ENCODE measurements at places on chromosomes 5 and 9.

DNA sequence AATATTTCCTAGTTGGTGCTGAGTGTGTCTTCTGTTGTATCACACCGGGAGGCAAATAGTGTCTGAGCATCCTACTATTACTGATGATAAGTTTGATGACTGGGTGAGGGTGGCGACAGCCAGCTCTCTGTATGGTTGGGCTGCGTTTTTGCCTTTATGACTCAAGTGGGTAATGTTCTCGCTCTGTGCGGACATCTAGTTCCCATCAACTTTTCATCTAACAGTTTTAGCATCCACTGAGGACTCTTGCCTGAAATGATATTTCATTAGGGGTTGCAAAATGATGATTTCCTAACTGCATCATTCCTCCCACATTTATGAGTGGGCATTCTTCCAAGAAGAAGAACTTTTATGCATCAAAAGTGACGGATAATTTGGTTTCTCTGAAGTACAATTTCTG, 26.5 kb downstream of the HMCN2 start:
- DNase-seq, result no peak

GRCh38 chr5:127077366-127077765, 4.1 kb upstream of the C5orf63 start:
- DNase-seq, result no peak

- DNase-seq, result no peak
Observed at GRCh38 chr5:90472783-90473395, 1.7 kb downstream of the MBLAC2 start.

- no peak for DNase-seq
Observed at GRCh38 chr5:59786334-59786805, 107.2 kb downstream of the PDE4D start.

DNA sequence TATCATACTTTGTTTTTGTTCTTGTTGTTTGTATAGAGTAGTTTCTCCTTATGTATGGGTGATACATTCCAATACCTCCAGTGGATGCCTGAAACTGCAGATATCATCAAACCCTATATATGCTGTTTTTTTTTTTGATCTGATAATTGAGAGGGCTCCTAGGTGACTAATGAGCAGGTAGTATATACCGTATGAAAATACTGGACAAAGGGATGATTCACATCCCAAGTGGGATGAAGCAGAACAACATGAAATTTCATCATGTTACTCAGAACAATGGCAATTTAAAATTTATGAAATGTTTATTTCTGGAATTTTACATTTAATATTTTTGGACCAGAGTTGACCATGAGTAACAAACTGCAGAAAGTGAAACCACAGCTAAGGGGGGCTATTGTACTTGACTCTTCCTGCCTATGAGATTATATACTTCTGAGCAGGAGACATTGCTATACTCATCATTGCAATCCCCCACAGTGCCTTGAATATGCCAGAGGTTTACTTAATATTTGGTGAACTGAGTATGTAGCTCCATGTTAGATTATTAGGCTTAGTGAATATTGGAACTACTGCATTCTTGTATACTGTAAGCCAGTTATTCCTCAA, 258.7 kb upstream of the FBXL7 start:
- no peak for DNase-seq

DNA sequence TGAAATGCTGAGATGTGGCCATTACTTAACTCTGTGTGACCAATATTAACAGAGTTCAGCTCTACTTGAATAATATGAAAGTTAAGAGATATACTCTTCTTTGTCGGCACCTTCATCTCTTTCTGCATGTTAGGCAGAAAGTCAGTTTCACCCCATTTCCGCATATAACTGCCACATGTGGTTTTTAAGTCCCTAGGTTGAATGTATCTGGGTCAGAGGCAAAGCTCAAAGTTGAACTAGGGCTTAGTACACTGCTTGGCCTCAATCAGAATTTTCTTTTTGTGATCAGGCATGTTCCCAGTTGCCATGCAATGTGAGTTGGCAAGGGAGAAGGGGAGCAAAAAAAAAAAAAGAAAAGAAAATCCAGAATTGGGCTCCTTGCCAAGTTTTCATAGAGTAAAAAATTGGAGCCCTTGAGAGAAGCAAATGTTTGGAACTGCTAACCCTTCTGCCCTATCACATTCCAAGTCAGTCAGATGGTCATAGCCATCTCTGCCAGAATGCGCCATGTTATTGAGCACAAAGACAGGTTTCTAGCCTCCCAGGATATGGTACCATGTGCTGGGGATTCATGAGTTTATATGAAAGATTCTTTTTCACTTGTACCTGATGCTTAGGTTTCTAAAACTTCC, 251.2 kb upstream of the RORB start:
- no peak for DNase-seq

- DNase-seq, result no peak
Observed at GRCh38 chr5:71771191-71771590, 52.1 kb downstream of the CARTPT start.

- no peak for DNase-seq
Observed at GRCh38 chr5:87300744-87301143, 33.1 kb downstream of the RASA1 start.

GRCh38 chr5:79535477-79536192, 21.7 kb upstream of the HOMER1 start:
- no peak for DNase-seq

DNA sequence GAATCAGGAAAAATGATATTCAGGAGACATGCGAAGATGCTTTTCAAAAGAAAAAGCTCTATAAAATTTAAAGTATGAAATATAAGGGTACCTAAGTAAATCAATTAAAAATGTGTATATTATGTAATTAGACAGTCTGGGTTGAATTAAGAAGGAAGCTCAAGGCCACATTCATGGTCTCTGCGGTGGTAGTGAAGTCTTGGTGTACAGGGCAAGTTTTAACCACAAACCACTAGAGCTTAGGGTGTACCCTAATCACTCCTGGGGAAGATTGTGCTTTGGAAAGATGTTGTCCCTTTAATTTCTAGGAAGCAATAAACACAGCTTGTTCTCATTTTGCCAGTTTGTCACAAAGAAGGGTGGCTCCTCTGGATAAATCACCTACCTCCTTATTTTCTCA, 287.2 kb upstream of the ZNF608 start:
- no peak for DNase-seq

DNA sequence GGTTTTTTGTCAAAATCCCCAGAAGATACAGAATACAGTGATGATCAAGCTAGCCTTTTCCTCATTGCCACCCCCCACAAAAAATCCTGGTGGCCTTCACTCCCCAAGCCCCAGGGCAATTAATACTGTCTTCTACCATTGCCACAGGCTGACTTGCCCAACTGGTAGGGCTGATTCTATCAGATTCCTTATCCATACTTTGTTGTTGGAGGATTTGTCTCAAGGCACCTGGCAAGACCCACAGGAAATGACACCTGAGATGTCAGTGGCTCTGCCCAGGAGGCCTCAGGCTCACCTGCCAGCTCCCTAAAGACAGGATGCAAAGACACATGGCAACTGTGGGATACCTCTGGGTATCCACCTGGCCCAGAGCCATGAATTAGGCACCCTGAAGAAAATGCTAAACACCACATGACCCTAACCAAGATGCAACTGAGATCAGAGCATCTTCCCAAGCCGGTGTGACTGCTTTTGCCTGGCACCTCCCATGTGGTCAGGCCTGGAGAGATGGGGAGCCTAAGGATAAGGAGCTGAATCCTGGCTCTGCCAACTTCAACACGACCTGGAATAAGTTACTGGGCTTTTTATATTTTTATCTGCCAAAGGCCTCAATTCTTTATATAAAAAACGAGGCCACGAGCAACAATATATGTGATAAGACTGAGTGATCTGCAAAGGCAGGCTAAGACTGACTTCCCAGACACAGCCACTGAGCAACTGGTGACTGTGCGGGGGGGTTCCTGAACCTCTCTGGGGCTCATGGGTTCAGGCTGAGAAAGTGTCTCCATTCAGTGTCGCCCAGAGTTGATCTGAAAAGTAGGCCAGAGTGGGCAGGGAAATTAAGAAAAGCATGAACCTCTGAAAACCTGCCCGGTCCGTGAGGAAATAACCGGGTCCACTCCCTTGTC, 944 bp downstream of the ATOX1 start:
- DNase-seq, result no peak

- DNase-seq, result no peak
Observed at GRCh38 chr9:89542401-89543021, 44.6 kb upstream of the SEMA4D start.

DNA sequence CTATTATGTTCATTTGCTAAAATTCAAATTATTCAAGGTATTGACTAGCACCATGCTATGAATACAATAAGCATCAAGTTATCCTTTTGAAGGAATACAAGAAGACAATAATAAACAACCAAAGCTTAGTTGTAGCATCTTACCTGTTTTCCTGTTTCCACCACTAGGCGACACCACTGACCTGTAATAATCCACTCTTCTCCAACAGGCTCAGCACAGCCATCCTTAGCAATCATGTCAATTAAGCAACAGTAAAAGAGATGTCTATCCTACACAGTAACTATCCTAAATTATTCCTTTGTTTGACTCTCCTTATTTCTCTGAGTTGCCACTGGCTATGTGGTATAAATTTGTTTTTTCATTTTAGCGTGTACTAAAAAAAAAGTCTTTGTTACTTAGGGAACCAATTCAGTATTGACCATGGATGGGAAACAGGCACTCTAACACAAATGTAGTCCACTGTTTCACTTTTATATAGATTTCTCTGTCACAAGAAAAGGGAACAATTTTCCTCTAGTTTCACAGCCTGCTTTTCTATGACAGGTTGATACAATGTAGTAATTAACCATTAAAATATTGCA, 46.2 kb downstream of the PCA3 start:
- no peak for DNase-seq

GRCh38 chr5:31614151-31615020, 24.5 kb upstream of the PDZD2 start:
- DNase-seq, result no peak
